ENCODE measurements at places on chromosomes 2 and 18.
A peak's percentile ranks its signal among the peaks of the same experiment; 100 is the strongest.

- no peak for DNase-seq
These were observed 112.8 kb upstream of the TMEFF2 start for GRCh38 chr2:192307530-192307929.

DNA sequence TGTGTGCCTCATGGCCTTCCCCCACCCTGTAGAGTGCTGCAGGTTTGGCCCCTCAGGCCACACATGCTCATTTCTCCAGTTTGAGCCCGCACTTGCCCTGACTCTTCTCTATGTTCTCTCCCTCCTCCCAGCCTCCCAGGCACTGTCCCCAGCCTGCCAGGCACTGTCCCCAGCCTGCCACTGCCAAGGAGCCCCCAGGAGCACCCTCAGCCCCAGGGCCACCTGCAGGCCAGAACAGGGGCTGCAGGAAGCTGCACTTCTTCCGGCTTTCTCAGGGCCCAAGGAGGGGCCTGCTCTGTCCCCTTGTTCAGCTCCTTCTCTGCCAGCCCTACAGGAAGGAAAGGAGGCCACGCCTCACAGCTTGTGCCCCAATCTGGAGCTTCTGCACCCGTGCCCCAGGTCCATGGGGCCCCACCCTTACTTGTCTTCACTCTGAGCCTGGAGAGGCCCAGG, 31.6 kb downstream of the CYP26B1 start:
- no peak for DNase-seq

DNA sequence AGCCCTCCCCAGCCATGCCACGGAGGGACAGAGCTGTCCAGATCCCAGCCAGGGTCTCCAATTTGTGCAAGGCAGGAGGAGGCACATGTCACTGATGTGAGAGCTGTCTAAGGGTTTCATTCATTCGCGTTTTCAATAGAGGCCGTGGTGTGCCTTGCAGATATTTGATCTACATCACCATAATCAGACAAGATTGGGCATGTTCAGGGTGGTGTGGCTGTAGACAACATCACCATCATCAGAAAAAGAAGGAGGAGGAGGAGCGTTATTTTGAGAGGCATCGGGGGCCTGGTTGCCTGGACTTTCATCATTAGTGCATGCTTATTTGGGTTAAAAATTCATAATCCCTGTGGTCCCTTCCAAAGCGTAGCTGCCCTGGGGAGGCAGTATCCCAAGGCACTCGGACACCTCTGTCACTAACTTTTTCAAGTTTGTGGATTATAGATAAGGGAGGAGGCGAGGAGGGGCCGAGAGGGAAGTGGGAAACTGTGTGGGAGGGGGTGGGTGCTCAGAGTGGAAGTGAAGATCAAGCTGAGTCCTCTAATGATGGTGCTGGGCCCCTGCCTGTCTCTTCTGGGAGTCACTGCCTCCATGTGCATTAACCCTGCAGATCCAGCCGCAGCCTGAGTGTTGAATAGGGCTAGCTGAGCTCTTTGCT, 194.1 kb downstream of the CTIF start:
- no peak for DNase-seq

DNA sequence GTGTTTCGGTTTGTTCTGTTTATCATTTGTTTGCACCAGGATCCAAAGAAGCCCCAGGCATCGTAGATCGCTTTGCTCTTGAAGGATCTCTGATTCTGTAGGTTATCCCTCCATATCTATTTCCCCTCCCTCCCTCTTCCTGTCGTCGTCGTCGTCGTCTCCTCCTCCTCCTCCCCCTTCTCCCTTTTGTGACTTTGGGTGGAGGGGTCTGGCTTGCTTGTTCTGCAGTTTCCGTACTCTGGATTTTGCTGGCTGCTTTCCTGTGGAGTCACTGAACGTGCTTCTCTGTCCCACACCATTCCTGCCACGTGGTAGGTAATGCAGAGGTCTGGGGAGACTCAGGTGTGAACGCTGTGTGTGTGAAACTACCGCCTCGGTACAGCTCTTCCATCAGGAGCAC, 225.0 kb downstream of the LDLRAD4 start:
- no peak for DNase-seq

DNA sequence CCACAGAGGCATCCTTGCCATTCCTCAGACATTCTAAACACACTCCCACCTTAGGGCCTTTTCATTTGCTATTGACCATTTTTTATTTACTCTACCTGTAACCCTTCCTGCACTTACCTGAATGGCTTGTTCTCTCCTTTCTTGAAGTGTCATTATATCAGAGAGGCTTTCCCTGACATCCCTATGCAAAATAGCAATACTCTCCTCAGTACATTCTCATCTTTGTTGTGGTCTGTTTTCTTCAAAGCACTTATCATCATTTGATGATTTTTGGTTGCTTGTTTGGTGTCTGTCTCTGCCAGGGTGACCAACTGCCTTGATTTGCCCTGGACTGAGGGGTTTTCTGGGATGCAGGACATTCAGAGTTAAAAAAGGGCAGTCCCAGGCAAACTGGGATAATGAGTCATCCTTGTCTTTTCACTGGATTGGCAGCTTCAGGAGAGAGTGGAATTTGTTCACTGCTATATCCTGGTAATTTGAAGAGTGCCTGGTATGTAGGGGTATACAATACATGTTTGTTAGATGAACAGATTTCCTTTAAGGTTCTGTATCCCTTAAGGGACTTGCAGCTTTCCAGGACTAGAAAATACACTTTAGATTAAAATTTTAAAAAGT, 102.4 kb downstream of the BABAM2 start:
- DNase-seq: no peak

GRCh38 chr2:164103271-164103670, 367.5 kb upstream of the FIGN start:
- no peak for DNase-seq

- no peak for DNase-seq
These were observed 160.4 kb downstream of the SMAD7 start for GRCh38 chr18:48790226-48790863.

DNA sequence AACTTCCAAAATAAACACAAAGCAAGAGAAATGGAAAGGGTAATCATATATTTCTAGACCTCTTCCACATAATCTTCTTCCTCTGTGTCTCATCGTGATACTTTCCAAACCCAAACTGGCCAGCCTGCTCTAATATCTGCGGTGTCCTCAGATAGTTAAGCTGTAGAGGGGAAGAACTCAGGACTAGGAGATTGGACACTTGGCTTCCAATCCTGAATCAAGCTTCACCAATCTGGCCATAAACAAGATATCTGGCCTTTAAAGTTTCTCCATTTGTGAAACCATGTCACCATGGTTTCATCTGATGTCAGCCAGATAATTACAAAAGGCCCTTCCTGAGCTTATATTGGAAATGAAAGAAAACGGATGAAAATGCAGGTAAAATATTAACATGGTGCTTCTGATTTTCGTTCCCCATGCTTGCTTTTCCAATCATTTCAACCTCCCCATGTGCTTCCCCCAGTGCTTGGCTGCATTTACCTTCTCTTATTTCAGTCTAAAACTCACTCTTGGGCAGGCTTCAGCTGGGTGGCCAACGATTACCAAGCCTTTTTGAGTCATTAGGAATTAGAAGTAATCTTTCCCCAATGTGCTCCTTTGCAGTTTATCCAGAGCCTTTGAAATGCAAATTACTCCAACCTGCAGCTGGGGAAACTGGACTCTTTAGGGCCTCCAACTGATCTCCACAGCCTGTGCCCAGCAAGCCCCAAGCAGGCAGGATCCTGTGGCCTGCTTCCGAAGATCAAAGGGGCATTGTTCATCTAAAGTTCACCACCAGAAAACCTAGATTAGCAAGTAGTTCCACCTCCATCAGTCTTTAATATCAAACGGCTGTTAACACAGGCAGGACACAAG, 44.5 kb upstream of the MYCN start:
- DNase-seq: no peak

DNA sequence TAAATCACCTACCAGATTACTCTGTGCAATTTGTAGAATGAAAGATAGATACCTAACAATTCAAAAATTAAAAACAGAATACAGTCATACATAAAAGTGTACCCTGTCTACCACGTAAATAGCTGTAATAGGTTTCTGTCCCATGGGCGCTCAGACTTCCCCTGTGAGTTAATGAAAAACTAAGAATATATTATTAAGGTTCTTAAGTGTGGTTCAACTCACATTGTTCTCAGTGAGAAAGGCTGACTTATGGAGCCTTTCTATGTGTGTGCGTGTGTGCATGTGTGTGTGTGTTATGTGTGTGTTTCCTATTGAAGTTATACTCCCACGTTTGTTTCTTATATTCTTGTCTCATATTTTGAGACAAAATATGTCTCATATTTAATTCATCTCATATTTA, 114.6 kb upstream of the CD302 start:
- no peak for DNase-seq

DNA sequence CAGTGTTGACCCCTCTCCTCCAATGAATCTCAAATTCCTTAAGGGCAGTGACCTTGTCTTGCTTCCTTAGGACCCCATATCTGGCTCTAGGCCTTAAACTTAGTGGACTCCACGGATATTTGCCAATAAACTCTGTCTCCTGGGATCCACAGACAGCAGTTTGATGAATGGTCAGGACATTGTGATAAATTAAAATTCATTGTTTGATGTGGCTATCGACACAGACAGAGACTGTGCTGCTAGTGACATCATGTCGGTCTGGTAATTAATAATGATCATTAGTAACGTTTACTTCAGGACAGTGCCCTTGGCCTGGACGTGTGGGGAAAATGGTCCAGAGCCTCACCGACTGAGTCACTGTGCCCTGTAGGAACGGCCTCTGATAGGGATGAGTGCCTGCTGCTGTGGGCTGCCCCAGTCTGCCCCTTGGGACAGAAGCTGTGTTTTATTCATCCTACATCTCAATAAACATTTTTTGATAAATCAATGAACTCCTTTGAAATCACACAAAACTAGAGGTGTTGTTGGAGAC, 5.2 kb upstream of the SLC35F6 start:
- DNase-seq: no peak

GRCh38 chr2:142825861-142826260, 51.6 kb upstream of the KYNU start:
- DNase-seq: no peak

DNA sequence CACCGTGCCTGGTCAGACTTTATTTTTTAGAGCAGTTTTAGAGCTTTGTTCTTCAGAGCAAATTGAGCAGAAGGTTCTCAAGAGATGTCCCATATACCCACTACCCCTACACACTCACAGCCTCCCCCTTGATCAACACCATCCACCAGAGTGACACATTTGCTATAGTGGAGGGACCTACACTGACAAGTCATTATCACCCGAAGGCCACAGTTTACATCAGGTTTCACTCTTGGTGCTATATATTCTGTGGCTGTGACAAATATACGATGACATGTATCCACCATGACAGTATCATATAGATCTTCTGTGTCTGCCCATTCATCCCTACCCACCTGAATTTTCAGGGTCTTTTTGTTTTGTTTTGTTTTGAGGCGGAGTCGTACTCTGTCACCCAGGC, 15.4 kb upstream of the ATP6V1C2 start:
- no peak for DNase-seq

DNA sequence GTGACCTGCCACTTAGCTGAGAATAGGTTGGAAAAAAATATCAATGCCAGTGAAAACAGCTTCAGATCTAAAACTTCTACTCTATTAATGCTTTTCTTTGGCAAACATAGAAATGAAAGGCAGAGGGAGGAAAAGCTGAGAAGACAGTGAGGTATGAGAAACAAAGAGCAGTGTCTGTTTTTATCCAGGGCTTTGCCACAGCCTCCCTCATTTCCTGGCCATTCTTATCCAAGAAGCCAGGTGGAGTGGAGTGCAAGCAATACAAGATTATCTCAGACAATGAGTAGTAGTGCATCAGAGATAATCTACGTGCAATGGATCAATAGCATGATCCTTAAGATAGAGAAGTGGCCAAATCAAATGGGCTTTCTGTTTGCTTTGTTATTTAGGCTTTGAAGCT, 808.7 kb upstream of the PIK3C3 start:
- DNase-seq: no peak

GRCh38 chr2:25664183-25664964, 9.0 kb downstream of the DTNB start:
- DNase-seq: peak; percentile 8

GRCh38 chr2:74552914-74553811, 579 bp downstream of the LOXL3 start:
- DNase-seq: no peak

- peak; percentile 76 for DNase-seq
These were observed 1.1 kb upstream of the CXCR4 start for GRCh38 chr2:136118819-136119716.

DNA sequence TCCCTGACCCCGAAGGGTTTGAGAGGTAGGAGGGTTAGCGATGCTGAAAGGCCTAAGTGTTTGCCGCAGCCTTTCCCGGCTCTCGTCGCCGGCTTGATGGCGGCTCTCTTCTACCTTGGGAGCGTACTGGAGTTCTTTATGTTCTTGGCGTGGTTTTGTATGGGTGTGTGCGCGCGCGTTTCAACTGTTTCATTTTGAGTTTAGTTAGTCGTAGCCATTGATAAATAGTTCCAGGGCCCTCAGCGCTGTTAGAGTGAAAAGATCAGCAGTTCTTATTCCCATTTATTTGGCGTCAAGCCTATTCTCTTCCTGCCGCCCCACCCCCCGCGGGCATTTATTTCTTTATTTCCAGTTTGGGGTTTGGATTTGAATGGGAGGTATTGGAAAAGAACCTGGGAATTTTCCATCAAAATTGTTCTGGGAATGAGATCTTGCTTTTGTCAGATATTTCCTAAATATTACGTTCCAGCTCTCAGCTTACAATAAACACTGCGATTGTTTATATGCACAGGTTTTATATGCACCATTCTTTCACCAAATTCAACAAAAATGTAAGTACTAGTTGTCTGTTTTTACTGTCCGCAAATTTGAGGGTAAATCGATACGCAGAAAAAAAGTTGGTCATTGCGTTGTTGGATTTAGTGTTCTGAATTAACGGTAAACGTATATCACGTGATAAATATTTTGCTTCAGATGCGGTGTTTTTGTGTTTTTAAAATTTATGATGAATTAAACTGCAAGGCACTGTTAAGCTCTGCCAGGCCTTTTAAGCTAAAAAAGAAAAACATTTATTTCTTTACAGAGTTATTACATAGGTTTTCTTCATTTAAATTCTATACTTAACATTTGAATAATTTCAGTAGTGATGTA, 954 bp downstream of the CCNT2 start:
- peak; percentile 42 for DNase-seq

Measured in activated CD4-positive, alpha-beta T cell treated with anti-CD3 and anti-CD28 coated beads for 4 hours (primary cell).